GM12864 (cell line): ENCODE measurements at places on chromosomes 12 and 14.

GRCh38 chr14:69996216-69996615 is 117.0 kb downstream of the SMOC1 start:
- DNase-seq = no peak

DNA sequence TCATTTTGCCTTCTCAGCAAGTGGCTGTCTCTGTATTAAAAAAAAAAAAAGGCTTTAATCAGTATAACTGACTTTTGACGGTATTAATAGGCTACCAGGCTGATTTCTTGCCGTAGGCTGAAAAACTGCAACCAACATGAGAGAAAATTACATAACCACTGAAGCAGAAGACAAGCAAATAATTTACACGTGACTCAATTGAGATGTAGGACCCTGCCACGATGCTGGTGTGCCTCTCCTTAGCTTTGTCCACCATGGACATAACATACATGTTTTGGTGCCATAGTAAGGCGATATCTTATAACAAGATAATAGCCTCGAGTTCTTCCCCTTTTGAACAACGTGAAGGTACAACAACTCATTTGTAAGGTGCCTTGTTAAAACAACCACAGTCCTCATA is 88.7 kb upstream of the GRIP1 start:
- DNase-seq = no peak

DNA sequence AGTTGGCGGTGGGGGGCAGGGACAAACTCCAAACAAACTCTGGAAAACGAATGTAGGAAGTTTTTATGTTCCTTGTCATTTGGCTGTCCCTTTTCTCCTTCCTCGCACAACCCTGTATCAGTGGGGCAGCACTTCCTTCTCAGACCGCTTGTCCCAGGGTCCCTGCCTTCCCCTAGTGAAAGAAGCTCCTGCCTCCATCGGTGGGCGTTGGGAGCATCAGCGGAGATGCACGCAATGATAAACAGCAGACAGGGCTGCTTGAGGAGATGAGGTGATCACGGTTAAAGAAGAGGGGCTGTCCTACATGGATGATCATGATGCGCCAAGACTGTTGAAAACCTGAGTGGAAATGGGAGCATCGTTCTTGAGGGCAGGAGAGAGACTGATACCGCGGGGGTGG is 620 bp downstream of the C1S start:
- no peak for DNase-seq

DNA sequence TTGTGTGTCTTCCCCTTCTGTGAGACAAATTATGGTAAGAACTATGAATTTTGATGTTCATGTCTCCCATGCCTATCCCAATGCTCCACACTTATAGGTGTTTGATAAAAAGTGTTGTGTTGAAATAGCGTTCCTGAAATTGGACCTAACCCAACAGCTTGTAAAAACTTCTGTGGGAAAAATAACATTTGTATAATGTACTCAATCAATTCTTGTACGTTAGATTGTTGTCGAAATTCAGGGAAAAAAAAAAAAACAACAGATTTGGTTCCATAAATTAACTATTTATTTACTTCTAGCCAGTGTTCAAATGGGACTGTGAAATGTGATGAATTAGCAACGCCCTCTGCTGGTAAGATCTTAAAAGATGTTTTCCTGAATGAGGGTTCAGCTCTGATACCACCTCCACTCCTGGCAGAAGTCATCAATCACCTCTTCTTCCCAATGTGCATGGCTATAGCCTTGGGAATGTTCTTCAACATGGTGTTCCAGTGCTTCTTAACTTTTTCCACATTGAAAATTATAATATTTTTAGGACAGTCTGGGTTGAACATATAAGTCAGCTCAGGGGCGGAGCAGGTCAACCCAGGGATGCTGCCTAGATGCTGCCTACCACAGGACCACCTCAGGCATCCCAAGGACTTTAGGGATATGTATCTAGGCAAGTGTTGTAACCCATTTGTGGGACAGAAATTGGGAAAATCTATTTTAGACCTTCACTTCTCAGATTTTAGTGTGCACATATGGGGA is 170.6 kb downstream of the OTOGL start:
- no peak for DNase-seq

- no peak for DNase-seq
These were observed 13.3 kb downstream of the IL31 start for GRCh38 chr12:122160761-122161160.

- DNase-seq = no peak
These were observed 9.8 kb downstream of the CCER1 start for GRCh38 chr12:90945070-90945649.

GRCh38 chr14:42187846-42188245 is 581.2 kb downstream of the LRFN5 start:
- DNase-seq = no peak

GRCh38 chr12:12745576-12746211 is 28.5 kb downstream of the CDKN1B start:
- no peak for DNase-seq

DNA sequence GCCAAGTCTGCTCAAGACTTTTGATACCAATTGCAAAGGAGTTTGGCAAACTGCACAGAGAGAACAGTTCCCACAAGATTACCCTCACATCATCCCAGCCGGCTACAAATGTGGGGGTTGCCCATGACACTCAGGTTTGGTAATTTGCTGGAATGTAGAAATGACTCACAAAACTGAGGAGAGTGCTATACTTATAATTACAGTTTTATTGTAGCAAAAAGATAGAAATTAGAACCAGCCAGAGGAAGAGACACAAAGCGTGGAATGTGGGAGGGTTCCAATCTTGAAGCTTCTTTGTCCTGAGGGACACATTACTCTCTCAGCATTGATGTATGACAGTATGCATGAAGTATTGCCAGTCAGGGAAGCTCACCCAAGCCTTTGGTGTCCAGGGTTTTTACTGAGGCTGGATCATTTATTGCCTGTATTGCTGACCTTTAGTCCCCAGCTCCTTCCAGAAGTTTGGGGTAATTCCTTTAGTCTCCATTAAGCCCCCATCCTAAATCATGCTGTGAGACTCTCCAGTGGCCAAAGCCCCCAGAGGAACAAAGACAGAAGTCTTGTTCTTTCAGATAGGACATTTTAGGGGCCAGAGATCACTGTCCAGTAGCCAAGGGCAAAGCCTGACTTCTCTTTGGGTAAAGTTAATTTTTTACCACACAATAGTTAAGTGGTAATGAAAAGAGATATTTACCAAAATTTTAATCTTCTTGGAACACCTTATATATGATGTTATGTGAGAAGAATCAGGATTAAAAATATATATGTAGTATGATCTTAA is 9.9 kb downstream of the TBK1 start:
- no peak for DNase-seq

- DNase-seq = peak; percentile 21
These were observed 74.3 kb downstream of the TRHDE start for GRCh38 chr12:72346363-72346944.

DNA sequence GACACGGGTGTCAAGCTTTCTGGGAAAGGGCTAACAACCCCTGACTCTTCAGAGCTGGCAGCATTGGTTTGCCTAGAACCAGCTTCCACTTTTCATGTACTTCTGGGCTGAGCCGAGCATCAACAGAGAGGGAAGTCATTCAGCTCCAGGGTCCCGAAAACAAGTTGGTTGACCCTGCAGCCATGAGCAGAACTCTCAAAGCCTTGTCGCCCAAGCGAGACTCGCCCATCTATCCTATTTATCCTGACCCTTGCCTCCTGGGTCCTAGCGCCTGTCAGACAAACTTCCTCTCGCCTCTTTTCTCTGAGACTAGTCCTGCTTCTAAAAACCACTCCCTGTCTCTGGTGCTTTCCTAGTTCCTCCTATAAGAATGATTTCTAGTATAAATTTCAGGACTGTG is 47.9 kb downstream of the ASCL4 start:
- DNase-seq = no peak

GRCh38 chr12:29528161-29528560 is 30.7 kb upstream of the OVCH1 start:
- no peak for DNase-seq

DNA sequence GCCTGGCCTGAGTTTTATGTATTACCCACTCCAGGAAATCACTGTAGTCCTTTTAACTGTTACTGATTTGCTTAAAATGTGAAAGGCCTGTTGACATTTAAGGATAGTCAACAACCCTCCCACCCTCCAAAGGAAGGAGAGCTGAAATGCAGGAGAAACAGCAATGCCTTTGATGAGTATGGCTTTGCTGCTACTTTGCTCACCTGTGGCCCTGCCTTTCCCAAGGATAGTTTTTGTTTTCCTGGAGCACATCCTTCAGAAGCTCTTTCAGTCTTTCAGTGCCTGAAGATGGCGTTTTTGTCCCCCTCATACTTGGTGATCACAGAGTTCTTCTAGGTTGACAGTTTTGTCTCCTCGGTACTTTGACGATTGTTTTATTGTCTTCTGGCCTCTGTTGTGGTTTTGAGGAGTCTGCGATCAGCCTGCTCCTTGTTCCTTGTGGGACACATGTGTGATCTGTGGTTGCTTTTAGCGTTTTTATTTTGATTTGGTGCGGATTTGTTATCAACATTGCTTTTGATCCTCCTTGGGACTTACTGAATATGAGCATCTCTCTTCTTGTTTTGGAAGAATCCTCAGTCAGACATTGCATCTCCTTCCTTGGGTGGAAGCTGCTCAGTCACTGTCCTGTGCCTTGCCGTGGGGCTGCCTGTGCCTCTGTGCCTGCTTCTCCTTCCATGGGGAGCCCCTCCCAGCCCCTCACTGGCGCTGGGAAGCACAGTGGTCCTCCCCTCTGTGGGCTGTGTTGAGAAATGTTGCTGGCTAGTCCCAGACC is 17.2 kb downstream of the PACS2 start:
- no peak for DNase-seq
